Mesendoderm (in vitro differentiated cells): ENCODE measurements at places on chromosomes 1 and 21.

- peak; percentile 49 for DNase-seq
These were observed 15.9 kb upstream of the RGS8 start for GRCh38 chr1:182700351-182700709.

GRCh38 chr1:233082778-233083550 is 132.6 kb downstream of the NTPCR start:
- DNase-seq: no peak

DNA sequence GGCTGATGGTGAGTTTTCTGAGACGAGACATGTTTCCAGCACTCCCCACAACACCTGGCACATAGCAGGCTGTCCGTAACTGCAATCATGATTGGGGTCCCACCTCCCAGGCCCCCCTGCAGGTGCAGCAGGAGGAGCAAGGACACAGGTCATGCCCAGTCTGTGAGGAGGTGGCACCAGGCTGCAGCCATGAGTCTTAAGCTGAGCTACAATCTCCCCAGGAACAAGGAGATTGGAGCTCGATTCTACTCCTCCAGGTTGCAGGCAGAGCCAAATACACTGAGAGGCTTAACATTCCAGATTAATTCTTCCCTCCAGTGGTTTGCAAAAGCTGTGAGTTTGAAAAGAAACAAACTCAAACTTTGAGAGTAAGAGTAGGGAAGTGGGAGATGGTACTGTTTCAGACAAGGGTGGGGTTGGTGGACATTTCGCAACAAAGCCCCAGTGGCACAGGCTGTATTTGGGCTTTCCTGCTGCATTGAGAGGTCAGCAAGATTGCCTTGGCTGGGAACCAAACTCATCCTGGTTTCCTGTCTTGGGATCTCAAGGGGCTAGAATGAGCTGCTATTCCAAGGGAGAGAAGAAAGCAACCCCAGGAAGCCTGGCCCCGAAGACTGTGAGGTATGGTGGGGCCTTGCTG is 64.8 kb upstream of the GALNT2 start:
- no peak for DNase-seq

DNA sequence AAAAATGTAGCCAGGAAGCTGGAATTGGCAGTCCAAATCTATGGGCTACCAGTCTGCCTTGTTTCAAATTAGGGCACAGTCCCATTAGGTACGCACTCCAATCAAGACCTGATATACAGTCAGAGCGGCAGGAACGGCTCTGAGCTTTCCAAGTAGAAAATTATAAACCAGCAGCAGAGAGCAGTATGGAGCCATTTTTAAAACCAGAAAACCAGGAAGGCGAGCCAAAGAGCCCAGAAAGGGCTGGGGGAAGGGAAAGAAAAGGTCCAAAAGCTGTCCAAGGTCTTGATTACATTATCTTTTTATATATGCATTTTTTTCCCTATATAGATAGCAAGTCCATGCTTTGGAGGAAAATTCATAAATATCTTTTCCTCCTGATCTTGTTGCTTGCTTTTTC is 719.0 kb downstream of the RWDD3 start:
- peak; percentile 56 for DNase-seq

GRCh38 chr1:163467289-163467688 is 145.5 kb downstream of the NUF2 start:
- DNase-seq: no peak

- no peak for DNase-seq
These were observed 21.3 kb downstream of the MTHFR start for GRCh38 chr1:11784256-11784992.

GRCh38 chr1:39107341-39108290 is 81.5 kb downstream of the NDUFS5 start:
- no peak for DNase-seq

GRCh38 chr1:89865498-89866382 is 44.9 kb downstream of the LRRC8D start:
- peak; percentile 11 for DNase-seq

GRCh38 chr1:3632298-3632697 is 7.5 kb downstream of the TPRG1L start:
- DNase-seq: no peak

GRCh38 chr21:17709266-17709611 is 96.5 kb upstream of the BTG3 start:
- DNase-seq: no peak

- DNase-seq: no peak
These were observed 70.6 kb downstream of the TMEM53 start for GRCh38 chr1:44603718-44604117.

GRCh38 chr1:54548389-54549044 is 489 bp downstream of the ACOT11 start:
- no peak for DNase-seq

DNA sequence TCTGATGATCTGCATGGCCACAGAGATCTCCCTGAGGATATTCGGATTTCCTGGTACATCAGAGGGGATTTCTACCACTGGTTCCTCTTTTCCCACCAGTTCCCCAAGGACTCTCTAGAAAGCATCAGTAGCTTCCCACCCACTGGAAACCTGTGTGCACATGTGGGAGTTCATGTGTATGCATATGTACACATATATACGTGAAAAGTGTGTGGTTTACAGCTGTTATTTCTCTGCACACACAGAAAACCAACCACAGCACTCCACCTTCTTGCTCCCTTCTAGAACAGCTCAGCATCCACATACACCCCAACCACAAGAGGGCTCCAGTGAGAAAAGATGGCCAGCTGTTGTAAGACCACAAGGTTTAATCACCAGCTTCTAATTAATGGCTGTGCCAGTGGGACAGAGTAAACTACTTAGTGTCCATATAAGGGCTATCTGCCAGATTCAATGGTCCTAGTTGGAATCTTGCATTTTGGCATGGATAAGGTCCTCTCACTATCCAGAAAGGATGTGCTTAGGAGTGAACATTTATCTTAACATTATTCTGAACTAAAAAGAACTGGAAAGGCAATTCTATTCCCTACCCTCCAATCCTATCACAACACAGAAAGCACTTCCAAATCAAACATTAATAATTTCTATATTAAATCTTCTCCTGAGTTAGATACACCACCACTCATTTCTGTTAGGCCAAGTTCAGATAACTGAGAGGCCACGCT is 24.1 kb downstream of the GPR3 start:
- peak; percentile 90 for DNase-seq

- peak; percentile 33 for DNase-seq
These were observed 17.5 kb upstream of the PRKAA2 start for GRCh38 chr1:56627636-56628039.

GRCh38 chr21:20652846-20653245 is 345.4 kb upstream of the NCAM2 start:
- no peak for DNase-seq

GRCh38 chr1:232987774-232988140 is 37.3 kb downstream of the NTPCR start:
- DNase-seq: no peak

- DNase-seq: no peak
These were observed 67.0 kb downstream of the EIF2B3 start for GRCh38 chr1:44919400-44919799.

DNA sequence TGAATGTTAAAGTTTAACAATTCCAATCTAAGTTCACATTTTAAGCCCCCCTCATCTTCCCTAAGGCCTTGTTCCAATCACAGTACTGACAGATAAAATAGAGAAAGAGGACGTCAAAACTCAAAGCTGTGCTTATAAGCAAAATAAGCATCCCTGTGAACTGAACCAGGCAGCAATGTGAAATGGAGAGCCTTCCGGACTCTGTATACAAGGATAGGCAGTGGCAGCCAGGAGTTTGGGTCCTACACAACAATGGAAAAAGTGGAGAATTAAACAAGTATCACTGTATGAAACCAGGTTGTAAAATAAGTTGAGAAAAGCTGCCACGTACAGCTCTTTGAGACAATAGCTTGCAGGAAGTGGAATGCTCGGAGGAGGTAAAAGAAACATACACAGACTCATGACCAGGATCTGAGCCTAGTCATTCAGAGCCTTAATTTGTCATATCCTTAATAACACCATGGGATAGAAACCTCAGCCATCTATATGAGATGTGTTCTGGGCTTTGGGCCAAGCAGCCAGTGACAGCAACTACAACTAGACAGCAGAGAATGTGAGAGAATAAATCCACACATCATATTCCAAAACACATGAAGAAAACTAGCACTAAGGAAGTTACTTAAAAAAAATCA is 55.2 kb upstream of the PALMD start:
- no peak for DNase-seq

GRCh38 chr21:31558189-31558961 is 101.1 kb upstream of the SOD1 start:
- DNase-seq: peak; percentile 77

DNA sequence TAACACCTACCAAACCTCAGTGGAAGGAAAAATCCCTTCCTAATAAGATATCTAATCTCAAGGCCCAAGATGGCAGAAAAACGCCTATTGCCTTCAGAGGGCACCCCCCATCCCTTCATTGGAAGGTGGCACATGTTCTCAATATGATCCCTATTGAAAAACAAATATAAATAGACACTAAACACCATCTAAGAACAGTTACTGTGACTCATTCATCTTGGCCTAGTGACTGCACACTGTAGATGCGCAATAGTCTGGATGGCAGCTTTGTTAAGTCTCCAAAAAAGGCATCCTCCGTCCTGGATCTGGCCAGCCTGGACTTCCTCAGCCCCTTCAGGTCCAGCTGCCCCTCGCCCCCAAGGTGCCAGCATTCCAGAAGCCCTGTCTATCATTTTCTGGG is 121.9 kb downstream of the CAPN8 start:
- DNase-seq: no peak

GRCh38 chr1:201279313-201279712 is 4.0 kb upstream of the PKP1 start:
- DNase-seq: no peak

GRCh38 chr1:41414716-41415306 is 53.6 kb downstream of the FOXO6 start:
- DNase-seq: no peak

DNA sequence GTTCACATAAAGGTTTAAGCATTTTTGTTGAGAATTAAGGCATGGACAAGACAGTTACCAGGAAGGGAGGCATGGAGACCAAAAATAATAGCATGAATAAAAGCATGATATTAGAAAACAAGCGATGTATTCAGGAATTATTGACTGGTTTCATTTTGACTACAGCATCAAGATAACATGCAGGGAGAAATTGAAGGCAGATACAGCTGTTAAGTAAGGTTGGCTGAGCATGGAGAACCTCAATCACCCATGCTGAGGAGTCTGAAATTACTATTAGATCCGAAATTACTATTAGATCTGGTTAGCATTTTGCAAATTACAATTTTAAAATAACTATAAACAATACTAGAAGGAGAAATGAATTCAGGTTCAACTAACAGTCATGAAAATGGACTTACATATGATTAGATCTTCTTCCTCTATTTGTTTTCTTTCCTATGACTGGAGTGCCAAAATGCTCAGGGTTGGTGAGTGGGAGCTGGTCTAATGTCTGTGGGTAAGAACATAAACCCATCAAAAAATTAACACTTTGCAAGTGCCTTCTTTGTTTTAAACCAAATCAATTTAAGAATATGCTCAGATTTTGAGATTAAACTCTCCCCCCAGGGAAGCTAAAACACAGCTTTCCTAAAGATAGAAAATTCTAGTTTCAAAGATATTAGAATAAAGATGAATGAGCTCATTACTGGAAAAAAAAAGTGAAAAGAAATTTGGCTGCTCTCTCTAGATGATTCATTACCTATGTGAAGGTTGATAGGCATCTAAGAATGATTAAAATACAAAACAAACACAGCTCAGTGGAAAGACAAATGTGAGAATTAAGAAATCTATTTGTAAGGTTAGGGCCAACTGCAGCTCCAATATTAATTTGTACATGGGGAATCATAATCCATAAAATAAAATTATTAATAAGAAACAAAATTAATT is 81.7 kb downstream of the ARID4B start:
- DNase-seq: no peak

- DNase-seq: no peak
These were observed 32.5 kb upstream of the SLC44A3 start for GRCh38 chr1:94787691-94788090.
